ENCODE measurements at places on chromosomes 6 and 20.

DNA sequence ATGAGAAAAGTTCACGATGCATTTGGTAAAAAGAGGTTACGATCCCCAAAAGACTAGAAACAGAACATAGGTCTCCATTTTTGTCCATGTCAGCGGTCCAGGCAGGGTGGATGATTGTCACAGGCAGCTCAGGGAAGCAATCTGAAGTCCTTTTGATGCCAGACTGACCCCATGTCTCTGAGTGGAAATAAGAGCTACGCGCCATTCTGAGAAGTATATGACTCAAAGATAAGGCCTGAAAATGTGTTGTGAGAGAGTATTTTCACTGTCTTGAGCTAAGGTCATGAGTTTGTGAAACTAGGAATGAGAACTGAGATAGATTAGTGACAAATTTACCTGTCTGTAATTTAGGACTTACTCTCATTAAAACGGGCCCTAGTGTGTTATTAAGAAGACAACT, 69.5 kb downstream of the LYRM4 start:
- DNase-seq, result no peak

- DNase-seq, result no peak
Observed at GRCh38 chr6:158168040-158168289, at the start of gene SERAC1. Gene SERAC1 (minus strand): TSS chr6:158168262. CDS start chr6:158158363, 9,899 bp downstream.

- no peak for DNase-seq
Observed at GRCh38 chr6:24950218-24950941, 14.6 kb upstream of the RIPOR2 start.

GRCh38 chr20:53699906-53700305, 106.3 kb upstream of the ZNF217 start:
- DNase-seq, result no peak

- DNase-seq, result no peak
Observed at GRCh38 chr6:107108201-107108890, 7.0 kb downstream of the BEND3 start.

DNA sequence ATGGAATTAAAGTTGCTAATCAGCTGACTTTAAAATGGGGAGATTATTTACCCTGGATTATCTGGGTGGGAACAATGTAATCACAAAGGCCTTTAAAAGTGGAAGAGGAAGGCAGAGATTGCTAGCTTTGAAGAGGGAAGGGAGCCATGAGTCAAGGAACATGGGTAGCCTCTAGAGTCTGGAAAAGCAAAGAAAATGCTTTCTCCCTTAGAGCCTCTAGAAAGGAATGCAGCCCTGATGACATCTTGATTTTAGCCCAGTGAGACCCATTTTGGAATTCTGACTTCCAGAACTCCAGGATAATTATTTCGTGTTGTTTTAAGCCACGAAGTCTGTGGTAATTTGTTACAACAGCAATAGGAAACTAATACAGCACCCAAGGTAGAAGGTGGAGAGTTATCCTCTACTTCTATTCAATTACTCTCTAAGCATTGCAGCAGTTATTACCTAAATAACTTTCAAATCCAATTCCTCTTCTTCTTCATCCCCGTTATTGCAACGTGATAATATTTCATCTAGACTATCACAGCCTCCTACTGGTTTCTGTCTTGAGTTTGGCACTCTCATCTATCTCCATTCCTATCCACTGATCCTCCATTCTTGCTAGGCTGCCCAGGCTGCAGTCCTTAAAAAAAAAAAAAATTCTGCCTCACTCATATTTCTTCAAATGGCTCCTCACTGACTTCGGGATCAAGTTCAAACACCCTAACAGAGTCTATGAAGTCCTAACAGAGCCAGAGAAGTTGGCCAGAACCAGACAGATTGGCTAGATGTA, 224.3 kb downstream of the BTBD9 start:
- DNase-seq, result no peak

DNA sequence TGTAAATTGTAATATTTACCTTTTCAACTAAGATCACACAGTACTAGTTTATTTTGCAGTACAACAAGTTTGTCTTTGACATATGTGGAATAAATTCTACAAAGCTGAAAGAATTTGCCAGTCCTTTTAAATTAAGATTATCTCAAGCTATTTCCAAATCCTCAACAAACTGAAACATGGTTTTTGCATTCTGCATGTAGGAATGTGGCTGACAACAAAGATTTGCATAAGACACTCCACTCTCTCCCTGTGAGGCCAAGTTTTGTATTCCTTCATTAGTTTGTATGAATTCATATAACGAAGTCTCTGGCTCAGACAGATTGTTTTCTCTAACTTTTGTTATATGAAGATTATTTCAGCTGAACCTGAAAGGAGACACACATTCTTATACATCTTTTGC, 124.1 kb upstream of the THEMIS start:
- no peak for DNase-seq

All from CD4-positive, alpha-beta T cell treated with Interleukin-1 beta for 1 hour (primary cell).